Left colon (tissue), 2 donors: ENCODE measurements at places on chromosomes 12 and 14. TPM values are rescaled to one million over a fixed set of nuclear protein-coding genes. Genes with fewer than 3 reads are reported as not detected.

- no peak for DNase-seq
Measured at GRCh38 chr12:82008251-82008650, 249.1 kb upstream of the PPFIA2 start.

The CCDC196 gene
- 1.2 TPM for total RNA-seq

DNA sequence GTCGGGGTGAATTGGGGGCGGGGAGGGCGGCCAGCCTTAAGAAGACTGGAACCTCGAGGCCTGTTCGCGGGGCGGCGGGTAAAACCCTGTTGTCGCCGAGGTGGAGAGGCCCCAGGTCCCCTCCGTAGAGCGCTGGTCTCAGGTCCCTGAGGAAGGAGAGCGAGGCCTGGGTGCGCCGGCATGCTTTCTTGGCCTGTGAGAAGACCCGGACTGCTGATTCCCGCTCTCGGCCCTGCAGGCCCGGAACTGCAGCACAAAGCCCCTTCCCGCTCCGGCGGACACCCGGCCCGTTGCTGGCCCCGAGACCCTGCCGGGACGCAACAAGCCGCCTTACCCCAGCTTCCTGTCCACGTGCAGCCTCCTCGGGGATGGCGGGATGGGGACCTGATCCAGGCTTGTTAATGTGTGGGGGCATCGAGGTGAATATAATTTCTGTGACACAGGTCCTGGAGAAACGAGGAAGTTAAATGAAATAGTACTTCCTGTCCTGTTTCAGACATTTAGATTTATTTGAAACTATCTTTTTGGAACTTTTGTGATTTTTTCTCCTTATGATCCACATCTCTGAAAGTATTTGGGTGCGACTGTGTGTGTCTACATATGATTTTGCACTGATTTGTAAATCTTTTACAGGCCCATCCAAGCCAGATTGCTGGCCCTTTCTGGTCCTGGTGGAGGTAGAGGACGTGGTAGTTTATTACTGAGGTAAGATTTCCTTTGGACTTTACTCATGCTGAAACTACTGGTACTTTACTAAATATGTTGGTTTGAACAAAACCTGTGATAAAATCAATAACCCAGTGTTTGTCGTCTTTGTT lies 600 bp downstream of the PNN start:
- no peak for DNase-seq

DNA sequence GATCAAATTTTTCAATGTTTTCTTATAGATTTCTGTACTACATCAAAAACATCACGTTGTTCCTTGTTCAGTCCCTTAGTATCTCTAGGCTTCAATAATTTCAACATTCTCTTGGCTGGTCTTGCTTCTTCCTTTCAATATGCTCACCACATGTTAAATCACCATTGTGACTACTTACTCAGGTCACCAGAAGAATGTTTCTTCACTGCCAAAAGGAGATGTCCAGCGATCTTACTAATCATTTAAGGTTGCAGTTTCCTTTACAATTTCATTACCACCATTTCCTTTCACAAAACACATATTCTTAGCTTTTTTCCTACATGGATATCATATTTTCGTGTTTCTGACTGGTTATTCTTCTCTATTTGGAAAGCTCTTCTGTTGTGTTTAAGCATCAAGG lies 363.8 kb downstream of the NAV3 start:
- no peak for DNase-seq

DNA sequence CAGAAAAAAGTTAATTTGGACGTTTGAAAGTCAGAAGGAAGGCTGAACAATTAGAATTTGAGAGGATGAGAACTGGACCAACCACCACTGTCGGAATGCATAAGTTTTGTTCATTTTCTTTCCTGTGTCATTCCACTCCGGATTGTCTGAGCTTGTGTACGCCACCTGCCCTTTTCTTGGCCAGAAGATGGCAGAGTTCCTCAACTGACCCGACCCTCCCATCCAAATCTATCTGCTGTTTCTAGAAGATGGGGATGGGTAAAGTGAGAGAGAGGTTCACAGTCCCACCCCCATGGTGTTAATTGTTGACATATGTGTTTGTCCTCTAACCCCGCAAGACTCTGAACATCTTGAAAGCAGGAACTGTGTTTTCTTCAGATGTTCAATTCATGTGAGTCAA lies 388.0 kb downstream of the VRK1 start:
- no peak for DNase-seq

DNA sequence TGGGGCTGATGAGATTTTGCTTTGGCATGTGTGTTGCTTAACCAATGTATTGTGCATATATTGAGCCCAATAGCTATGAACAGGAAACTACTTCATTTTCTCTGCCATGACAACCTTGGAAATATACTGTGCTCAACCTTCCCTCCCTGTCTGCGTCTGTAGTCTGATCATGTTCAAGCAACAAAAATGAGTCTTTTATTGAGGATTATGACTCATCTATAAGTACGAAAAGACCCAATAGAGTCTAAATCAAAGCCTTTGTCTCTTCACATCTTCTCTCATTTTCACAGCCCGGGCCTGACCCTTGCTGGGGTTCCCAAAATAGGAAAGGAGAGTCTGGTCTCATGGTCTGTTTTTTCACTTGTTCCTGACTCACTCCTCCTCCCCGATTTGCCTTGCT lies 158.2 kb downstream of the CAND1 start:
- DNase-seq = no peak

The CD163L1 gene
- total RNA-seq = 9.8 TPM

The WSCD2 gene
- 0.46 TPM for total RNA-seq

The SLC17A8 gene
- total RNA-seq = 2.3 TPM

DNA sequence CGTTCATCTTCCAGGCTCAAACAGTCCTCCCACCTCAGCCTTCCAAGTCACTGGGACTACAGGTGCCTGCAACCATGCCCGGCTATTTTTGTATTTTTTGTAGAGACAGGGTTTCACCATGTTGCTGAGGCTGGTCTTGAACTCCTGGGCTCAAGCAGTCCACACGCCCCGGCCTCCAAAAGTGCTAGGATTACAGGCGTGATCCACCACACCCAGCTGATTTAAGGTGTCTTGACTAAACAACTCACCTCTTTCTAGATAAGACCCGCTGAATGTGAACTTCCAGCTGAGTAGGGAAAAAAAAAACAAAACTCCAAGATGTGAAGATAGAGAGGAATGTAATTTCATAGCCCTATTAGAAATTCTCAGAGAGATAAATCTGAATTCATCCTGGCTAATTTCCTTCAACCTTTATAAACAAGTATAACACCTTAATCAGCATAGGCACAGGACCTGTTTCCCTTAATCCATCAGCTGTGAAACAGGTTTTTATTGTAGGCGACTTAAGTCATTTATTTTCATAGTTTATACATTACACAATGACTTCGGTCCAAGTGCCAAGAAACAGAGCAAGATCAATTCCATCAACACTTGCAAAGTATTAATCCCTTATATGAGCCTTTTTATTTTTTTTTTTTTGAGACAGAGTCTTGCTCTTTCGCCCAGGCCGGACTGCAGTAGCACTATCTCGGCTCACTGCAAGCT lies 51.5 kb downstream of the HCAR2 start:
- no peak for DNase-seq

- DNase-seq = no peak
Measured at GRCh38 chr12:57759360-57759980, 4.6 kb downstream of the MARCHF9 start.

DNA sequence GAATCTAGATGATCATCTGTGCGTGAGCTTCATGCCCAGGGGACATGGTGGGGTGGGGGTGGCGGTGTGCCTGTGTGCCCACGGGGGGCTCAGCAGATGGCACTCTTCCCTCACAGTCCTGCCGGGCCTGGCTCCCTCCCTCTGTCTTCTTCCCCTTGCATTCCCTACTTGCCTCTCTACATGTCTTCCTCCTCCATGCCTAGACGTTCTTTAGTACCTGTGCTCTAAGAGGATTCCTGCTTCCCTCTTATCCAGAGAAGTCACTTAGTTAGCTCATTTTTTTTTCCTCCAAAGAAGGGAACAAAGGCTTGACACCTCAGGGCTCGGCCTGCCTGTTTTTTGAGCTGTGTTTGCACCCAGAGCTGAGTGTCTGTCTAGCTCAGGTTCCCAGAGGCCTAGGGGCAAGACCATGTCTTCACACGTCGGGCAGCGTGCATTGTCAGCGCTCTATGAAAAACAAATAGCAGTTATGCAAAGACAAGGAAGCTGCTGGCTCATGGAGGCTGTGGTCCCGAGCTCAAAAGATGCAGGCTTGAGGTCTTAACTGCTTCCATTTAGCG lies 48.8 kb downstream of the NINJ2 start:
- no peak for DNase-seq

The EPYC gene
- total RNA-seq = not detected

DNA sequence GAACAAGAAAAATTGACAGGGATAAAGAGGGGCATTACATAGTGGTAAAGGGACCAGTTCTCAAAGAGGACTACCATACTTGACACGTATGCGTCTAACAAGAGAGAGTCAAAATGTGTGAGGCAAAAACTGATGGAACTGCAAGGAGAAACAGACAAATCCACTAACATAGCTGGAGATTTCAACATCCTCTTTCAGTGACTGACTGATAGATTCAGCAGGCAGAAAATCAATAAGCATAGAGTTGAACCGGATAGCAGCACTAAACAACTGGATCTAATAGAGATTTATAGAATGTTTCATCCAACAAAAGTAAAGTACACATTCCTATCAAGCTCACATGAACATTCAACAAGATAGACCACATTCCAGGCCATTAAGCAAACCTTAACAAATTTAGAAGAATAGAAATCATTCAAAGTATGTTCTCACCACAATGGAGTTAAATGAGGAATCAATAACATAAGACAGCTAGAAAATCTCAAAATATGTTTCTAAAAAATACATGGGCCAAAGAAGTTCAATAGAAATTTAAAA lies 16.1 kb upstream of the CRACR2A start:
- no peak for DNase-seq

DNA sequence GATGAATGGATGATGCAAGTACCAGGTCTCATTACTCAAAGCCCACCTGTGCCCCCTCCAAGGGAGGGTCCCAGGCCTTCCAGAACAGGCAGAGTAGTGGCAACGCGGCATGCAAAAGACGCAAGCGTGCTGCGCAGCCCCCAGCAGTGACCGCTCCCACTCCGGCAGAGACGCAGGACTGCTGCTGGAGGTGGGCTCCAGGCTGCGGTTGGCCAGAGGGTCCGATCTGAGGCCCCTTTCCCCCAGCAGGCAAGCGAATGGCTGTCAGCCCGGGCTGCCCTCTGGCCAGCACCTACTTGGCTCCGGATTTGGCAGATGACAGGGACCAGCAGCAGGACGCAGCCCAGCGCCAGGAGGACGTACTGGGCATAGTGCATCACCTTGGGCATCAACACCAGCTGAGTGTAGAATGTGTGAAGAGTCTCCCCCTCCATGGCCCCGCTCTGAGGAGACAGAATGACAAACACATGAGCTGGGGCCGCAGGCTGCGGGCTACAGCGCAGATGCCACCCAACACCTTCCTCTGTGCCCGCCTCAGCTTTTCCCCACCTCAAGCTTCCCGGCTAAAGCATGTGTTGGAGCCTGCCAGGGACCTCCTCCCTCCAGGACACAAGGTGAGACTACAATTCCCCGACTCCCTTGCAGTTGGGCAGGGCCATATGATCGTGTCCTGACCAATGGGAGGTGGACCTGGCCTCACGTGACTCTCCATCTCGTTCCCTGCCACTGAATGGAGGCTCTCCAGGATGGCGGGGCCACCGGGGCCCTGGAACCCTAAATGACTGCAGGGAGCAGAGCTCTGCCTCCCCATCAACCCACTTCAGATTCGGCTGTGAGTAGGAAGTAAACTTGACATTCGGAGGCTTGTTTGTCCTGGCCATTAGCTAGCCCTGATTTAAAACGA lies 77.4 kb downstream of the SCARB1 start:
- DNase-seq = peak; percentile 60

DNA sequence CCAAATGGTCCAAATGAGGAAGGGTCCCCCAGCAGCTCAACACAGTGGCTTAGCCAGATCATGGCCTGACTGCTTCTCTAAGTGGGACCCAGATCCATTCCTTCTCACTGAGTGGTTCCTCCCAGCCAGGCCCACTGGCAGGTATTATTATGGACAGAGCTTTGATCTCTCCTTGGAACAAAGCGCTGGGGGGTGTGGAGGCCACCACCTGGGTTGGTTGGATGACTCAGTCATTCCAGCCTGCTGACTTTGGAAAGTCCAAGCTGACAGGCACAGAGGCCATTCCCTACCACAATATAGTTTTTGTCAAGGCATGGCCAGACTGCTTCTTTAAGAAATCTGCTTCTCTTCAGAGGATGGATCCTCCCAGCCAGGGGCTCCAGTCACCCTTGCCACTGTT lies 341.1 kb downstream of the BTG1 start:
- no peak for DNase-seq

DNA sequence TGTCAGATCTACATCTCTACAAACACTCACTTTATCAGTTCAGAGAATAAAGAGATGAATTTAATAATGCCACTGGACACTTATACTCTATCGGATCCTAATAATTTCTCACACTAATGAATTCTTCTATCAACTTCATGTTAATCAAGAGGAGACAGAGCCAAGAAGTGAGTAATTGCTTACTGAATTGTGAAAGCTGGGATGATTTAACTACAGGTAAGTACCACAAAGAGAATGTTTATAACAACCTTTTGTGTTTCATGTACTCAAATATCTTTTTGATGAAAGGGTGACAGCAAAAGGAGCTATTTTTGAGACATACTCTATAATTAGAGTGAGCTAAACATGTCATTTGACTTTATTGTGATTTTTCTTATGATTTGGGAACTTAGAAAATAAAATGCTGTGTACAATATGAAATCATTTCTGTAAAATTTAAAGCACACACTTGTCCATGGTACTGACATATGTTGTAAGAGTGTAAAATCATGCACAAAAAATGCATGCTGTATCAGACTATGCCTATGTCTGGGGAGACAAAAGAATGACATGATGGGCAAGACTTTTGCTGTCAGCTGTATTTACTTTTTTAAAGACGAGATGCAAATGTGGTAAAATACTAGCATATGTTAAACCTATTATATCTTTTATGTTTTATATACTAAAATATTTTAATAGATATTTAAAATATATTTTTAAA lies 361.2 kb downstream of the CCER1 start:
- no peak for DNase-seq

- DNase-seq = no peak
Measured at GRCh38 chr12:14317362-14318146, 47.9 kb upstream of the ATF7IP start.

The DDX54 gene
- 56.9 TPM for total RNA-seq

DNA sequence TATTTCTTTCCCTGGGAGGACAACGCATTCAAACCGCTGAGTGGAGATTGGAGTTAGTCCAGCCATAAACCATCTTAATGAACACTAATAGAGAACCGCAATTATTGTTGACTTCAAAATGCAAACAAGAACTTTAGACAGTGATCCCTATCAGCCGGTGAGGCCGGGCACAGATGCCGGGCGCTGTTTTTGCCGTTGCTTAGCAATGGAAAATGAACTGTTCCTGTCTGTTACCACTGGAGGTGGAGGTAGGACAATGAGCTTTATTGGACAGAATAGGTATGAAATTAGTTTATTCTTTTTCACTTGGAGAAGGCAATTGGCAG lies 216.8 kb downstream of the TTC8 start:
- peak; percentile 46 for DNase-seq

GRCh38 chr14:90714811-90715210 lies 101.4 kb downstream of the TTC7B start:
- no peak for DNase-seq

GRCh38 chr12:11917501-11917900 lies 153.2 kb upstream of the BCL2L14 start:
- no peak for DNase-seq
